Small intestine (tissue), 16 donors: ENCODE measurements at places on chromosomes 7 and 10. TPM values are rescaled to one million over a fixed set of nuclear protein-coding genes. Genes with fewer than 3 reads are reported as not detected.

- peaks cover 9% of the 10 kb centered on the region for H3K4me1 ChIP-seq
- no peaks in the 10 kb centered on the region for H3K27me3 ChIP-seq
- no peak for DNase-seq
- H3K27ac ChIP-seq: peak overlapping the region; percentile 97
Measured at GRCh38 chr7:99559175-99559915, 903 bp downstream of the ZNF655 start.

DNA sequence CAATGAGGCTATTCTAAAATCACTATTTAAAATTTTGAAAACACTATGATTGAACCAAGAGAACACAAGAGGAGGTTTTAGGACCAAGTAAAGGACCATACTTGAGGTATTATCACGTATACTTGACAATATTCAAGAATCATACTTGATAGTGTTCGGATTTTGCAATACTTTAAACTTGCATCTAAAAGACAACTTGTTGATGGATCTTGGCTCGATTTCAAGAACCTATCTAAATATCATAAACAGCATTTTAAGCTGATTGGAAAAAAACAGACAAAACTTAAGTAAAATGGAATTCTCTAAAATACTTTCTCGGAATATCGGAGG is 1.3 kb downstream of the NAMPT start:
- peaks cover 23% of the 10 kb centered on the region for H3K4me1 ChIP-seq
- H3K36me3 ChIP-seq: no peaks in the 10 kb centered on the region
- no peak overlapping the region for H3K27ac ChIP-seq

GRCh38 chr10:105844241-105844640 is 1203.2 kb downstream of the SORCS3 start:
- H3K36me3 ChIP-seq: no peaks in the 10 kb centered on the region
- H3K4me1 ChIP-seq: no peaks in the 10 kb centered on the region
- no peak overlapping the region for H3K27ac ChIP-seq
- no peaks in the 10 kb centered on the region for H3K27me3 ChIP-seq
- H3K4me3 ChIP-seq: no peak overlapping the region

- DNase-seq: no peak
- H3K4me3 ChIP-seq: no peak overlapping the region
- no peaks in the 10 kb centered on the region for H3K36me3 ChIP-seq
Measured at GRCh38 chr7:132106491-132106890, 469.8 kb downstream of the PLXNA4 start.

GRCh38 chr10:5334196-5334880 is 30.4 kb upstream of the UCN3 start:
- no peaks in the 10 kb centered on the region for H3K4me1 ChIP-seq
- H3K36me3 ChIP-seq: no peaks in the 10 kb centered on the region
- H3K27ac ChIP-seq: no peak overlapping the region
- no peak overlapping the region for H3K4me3 ChIP-seq

- no peaks in the 10 kb centered on the region for H3K4me1 ChIP-seq
- H3K27ac ChIP-seq: no peak overlapping the region
- H3K36me3 ChIP-seq: no peaks in the 10 kb centered on the region
- H3K4me3 ChIP-seq: no peak overlapping the region
- no peak for DNase-seq
Measured at GRCh38 chr10:51920672-51921071, 221.3 kb upstream of the CSTF2T start.

DNA sequence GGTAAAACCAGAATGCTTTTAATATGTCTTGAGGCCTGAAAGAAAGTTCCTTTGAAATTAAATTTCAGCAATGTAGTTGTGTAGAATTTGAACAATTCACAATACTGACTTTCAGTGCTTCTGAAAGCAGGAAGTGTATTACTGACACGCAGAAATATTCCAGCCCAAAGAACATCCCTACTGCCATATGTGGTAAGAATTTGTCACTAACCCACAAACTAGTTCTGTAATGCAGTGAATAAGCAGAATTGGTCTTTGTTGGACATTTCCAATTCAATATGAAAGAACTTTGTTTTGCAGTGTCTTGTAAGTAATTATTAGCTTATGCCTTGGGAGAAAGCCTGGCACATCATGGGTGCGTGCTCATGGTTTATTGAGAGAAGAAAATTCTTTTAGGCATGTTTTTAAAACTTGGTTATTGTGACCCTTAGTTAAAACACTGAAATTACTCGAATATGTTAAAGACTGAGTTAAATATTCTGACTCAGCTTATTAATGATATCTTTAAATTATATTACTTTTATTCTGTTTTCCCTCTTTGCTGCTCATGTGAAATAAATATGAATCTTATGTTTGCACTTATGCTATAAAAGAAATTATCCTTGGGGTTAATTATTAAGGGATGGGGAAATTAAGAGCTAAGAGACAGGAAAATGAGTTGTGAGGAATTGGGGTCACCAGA is 33.4 kb downstream of the PTPN12 start:
- no peaks in the 10 kb centered on the region for H3K27me3 ChIP-seq
- no peak overlapping the region for H3K4me3 ChIP-seq
- H3K4me1 ChIP-seq: no peaks in the 10 kb centered on the region
- no peak for DNase-seq
- H3K36me3 ChIP-seq: peaks cover 2% of the 10 kb centered on the region

DNA sequence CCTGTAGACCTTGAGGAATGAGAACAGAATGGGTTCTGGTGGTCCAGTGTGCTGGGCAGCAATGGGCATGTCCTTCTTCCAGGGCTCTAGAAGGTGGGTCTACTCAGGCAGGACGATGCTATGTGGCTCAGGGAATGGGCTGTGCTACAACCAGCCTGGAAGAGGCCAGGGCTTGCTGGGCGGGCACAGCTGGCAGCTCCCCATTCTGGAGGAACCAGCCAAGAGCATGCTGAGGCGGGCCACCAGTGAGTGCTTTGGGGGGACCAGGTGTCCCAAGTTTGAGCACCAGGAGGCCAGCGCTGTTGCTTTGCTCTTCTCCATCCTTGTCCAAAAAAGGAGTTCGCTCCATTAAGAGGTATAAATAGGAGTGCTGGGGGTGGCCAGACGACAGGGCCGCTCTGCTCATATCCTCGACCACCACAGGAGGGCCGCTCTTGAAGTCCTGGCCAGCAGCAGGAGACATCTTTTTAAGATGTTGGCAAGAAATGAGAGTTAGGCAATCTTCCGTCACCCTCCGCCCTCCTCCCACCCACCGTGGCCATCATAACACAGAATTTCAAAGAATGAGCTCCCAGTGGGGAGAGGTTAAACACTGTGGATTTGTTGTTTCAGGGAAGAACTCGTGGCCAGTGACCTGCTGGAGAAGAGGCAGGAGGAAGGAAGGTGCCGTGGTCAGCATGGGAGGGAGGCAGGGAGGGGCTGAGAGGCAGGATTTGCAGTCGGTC is 141.3 kb downstream of the GRK5 start:
- H3K27me3 ChIP-seq: no peaks in the 10 kb centered on the region
- peaks cover 2% of the 10 kb centered on the region for H3K4me1 ChIP-seq
- H3K4me3 ChIP-seq: no peak overlapping the region
- H3K27ac ChIP-seq: no peak overlapping the region

GRCh38 chr10:48809261-48809660 is 124.6 kb downstream of the WDFY4 start:
- DNase-seq: no peak
- no peak overlapping the region for H3K4me3 ChIP-seq
- no peaks in the 10 kb centered on the region for H3K27me3 ChIP-seq
- no peak overlapping the region for H3K27ac ChIP-seq
- no peaks in the 10 kb centered on the region for H3K4me1 ChIP-seq

- no peaks in the 10 kb centered on the region for H3K36me3 ChIP-seq
- peak; percentile 2 for DNase-seq
- no peaks in the 10 kb centered on the region for H3K27me3 ChIP-seq
- H3K27ac ChIP-seq: no peak overlapping the region
- H3K4me1 ChIP-seq: no peaks in the 10 kb centered on the region
Measured at GRCh38 chr7:98641646-98642500, 24.8 kb downstream of the NPTX2 start.

- DNase-seq: no peak
- peaks cover 2% of the 10 kb centered on the region for H3K4me1 ChIP-seq
- no peaks in the 10 kb centered on the region for H3K36me3 ChIP-seq
- no peak overlapping the region for H3K27ac ChIP-seq
Measured at GRCh38 chr10:97197030-97197500, 11.3 kb upstream of the SLIT1 start.

GRCh38 chr7:6653071-6654003 is 16.2 kb downstream of the ZNF316 start:
- peaks cover 28% of the 10 kb centered on the region for H3K36me3 ChIP-seq
- no peak overlapping the region for H3K4me3 ChIP-seq
- H3K27me3 ChIP-seq: no peaks in the 10 kb centered on the region
- H3K27ac ChIP-seq: no peak overlapping the region
- no peak for DNase-seq

DNA sequence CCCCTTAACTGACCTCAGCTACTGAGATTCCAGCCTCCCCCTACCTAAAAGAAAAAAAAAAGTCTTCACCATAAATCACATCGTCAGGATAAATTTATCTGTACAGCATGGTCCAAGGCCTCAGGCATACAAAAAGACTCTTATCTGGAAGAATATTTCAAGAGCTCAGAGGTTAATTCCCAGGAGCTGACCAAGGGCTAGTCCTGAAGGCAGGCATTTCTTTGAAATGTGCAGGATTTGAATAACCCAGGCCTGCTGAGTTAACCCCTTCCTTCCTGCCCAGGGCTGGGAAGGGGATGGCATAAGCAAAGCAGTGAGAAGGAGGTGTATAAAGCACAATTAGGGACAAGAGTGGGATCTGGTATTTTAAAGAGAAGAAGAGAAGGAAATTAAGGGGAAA is 111.2 kb downstream of the RNLS start:
- H3K27ac ChIP-seq: no peak overlapping the region
- no peaks in the 10 kb centered on the region for H3K36me3 ChIP-seq
- no peaks in the 10 kb centered on the region for H3K27me3 ChIP-seq
- DNase-seq: no peak
- peaks cover 2% of the 10 kb centered on the region for H3K4me1 ChIP-seq

GRCh38 chr10:104928734-104929133 is 287.6 kb downstream of the SORCS3 start:
- H3K27ac ChIP-seq: no peak overlapping the region
- no peak overlapping the region for H3K4me3 ChIP-seq
- DNase-seq: no peak
- no peaks in the 10 kb centered on the region for H3K4me1 ChIP-seq
- no peaks in the 10 kb centered on the region for H3K36me3 ChIP-seq
- no peaks in the 10 kb centered on the region for H3K27me3 ChIP-seq

Gene GATA3
- polyA plus RNA-seq: 0.84 TPM

Gene UROS
- 42.9 TPM for polyA plus RNA-seq

Gene PRKG1
- polyA plus RNA-seq: 7.4 TPM

Gene ELFN1
- polyA plus RNA-seq: 0.80 TPM

Gene ZNF804B
- polyA plus RNA-seq: not detected

Gene CACNB2
- 18.4 TPM for polyA plus RNA-seq

Gene ERVW-1
- polyA plus RNA-seq: 0.01 TPM

Gene BAMBI
- polyA plus RNA-seq: 46.5 TPM

Gene C10orf62
- not detected for polyA plus RNA-seq
